ENCODE measurements at places on chromosomes 16 and 17. TPM values are rescaled to one million over a fixed set of nuclear protein-coding genes. Genes with fewer than 3 reads are reported as not detected.

- DNase-seq: no peak
Observed at GRCh38 chr17:9817086-9817485, 4.8 kb downstream of the GSG1L2 start.

TBC1D3C gene
- total RNA-seq: not detected

DNA sequence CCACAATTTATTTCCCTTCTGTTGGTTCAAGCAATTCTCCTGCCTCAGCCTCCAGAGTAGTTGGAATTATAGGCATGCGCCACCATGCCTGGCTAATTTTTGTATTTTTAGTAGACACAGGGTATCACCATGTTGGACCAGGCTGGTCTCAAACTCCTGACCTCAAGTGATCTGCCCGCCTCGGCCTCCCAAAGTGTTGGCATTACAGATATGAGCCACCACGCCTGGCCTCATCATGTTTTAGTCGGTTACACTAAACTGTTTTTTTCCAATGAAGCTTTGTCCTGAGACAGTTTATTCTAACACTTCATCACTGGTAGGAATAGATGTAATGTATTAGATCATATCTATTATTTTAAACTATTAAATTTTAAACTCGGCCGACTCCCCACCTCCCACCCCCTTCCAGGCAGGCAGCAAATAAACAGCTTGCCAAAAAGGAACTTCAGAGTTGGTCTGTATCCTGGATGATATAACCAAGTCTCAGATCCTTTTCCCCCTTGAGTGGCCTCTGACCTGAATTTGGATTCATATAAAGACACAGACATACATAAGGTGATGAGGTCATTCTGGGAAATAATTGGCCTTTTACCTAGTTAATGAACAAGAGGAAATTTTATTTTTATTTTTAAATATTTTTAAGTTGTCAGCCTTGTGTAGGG is 18.4 kb upstream of the CORO6 start:
- DNase-seq: no peak

PRSS53 gene
- total RNA-seq: under 0.01 TPM

- DNase-seq: no peak
Observed at GRCh38 chr16:13660807-13661206, 259.1 kb upstream of the ERCC4 start.

CEP295NL gene
- 3.8 TPM for total RNA-seq

GRCh38 chr16:1899641-1900451 is 18.4 kb downstream of the HS3ST6 start:
- no peak for DNase-seq

GRCh38 chr16:52819808-52820207 is 232.9 kb downstream of the CHD9NB start:
- no peak for DNase-seq

- DNase-seq: peak; percentile 20
Observed at GRCh38 chr16:2516391-2517240, 2.9 kb downstream of the ATP6V0C start.

DNA sequence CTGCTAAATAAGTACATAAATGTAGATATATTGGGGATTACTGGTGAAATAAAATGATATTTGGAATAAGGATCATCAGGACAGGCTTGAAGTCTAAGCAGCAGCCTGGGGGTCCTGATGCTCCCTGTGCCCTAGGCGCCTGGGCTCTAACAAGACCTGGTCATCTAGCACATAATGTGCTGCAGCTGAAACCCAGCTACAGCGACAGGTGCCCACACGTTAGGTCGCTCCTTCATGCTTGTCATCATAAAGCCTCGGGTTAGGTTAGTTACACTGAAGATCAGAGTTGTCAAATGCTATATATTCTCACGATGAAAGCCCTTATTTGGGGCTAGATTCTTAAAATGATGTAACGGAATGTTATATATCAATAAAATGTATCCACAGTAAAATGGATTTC is 11.5 kb downstream of the NARF start:
- no peak for DNase-seq

DNA sequence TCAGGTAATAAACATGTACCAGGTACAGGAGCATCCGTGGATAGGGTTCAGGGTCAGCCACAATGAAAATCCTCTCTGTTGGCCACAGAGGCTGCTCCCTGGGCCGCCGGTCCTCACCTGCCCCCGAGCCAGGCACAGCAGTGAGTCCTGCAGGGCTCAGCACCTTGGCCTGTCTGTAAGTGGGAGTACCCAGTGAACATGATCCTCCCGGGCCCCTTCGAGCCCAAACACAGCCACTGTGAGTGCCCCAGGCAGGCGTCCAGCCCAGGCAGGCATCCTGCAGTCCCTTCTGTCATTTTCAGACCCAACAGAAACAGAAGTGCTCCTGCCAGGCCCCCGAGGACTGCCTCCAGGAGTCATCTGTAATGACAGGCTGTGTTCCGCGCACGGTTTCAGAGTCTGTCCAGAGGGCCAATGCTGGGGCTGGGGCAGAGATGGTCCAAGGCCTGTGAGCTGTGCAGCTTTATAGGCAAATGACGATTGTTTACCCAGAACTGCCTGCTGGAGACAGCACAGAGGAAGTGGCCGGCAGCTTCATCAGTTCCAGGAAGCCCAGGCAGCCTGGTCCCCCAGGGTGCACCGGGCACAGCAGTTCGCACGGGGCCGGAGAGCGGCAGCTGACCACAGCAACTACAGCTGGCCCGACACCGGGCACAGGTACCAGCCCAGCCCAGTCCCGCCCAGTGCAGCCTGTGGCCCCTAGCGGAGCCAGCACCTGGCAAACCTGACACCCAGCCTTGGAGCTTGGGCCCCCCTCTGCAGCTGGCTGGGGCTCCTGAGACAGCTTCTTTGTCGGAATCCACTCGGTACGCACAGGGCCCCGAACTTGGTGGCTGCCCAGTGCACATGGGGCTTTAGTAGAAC is 13.2 kb downstream of the SLC7A5 start:
- no peak for DNase-seq

GRCh38 chr16:70433458-70434103 is 5.3 kb downstream of the ST3GAL2 start:
- DNase-seq: peak; percentile 68

CTRB1 gene
- not detected for total RNA-seq

DNA sequence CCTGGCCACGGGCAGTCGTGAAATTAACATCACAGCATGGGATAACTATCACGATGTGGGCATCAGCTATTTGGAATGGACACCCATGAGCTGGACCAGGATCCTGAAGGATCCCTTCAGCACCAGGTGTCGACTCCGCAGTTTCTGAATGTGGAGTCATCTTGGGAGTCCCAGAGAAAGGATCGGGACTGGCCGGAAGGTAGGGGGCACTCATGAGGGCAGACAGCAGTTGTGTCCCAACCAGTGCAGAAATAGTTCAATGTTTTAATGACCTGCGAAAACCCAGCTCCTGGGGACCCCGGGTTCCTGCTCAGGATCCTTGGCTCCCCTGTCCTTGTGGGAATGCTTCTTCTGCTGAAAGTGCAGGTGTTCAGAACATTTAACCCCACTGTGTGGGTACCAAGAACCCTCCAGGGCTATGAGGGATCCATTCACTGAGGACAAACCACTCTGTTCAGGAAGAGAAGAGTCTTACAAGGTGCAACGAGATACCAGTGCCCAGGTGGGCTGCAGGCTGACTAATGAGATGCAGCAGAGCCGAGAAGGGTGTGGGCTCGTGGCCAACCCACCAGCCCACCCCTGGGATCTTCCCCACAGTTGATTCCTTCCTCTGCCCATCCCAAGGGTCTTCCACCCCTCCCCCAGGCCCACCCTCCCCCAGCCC is 154.8 kb downstream of the SALL1 start:
- DNase-seq: no peak

DNA sequence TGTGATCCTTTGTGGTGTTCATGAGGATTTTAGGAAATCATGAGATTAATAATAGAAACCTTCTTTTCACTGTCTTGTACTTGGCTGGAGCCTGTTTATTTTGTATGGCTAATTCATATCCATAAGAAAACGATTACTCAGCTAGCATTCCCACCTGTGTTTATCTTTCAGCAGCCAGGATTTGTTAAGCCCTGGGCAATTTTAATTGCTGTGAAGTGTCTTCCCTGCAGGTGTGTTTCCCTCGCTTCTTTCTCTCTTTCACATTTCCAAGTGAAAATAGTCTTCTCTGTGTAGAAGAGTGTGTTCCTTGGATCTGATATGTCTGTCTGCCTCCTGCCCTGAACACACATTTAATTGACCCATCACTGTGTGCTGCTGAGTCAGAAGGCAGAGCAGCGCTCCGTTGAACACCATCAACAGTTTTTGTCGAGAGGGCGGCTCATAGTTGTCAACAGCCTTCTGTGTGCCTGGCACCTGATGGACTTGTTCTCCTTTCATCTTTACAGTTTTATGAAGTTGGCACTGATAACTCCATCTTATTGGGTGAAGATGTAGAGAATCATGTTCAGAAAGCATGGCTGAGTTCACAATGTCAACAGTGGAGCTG is 83.2 kb downstream of the SPECC1 start:
- no peak for DNase-seq

DNA sequence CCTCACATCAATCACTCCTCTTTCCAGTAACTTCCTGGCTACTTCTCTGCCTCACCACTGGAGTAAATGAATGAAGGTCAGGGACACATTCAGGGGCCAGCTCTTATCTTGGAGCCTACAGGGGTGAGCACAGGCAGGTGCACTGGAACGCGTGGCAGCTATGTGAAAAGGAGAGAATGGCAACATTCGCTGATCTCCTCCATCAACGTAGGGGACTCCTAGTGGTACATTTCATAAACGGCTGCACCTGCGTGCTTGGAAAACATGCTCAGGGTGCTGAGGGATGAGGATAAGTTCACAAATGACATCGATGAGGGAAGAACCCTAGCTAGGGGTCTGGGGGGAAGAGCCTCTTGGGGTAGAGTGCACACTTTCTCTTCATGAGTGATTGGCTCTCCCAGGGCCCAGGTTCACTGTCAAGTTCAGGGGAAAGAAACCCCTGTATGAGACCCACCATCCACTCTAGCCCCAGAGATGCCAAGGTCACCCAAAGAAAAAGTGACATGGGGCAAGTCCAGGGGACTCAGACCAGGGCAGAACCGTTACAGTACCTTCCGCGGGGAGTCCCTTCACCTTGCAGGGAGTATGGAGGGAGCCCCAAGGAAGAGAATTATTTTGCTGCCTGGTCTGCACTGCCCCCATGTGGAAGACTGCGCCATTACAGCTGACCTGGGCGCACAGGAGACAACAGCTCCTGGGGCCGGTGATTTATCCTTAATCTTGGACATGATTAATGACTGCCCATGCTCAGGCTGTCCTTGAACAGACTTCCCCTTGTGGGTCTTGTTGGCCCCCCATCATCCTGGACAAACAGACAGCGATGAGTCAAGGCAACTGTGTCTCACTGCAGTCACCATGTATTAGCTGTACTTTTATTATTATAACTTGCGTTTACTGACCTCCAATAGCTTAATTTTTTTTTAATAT is 30.1 kb downstream of the VAC14 start:
- peak; percentile 67 for DNase-seq

GRCh38 chr17:74607221-74607620 is 15.1 kb upstream of the CD300LD start:
- no peak for DNase-seq

GRCh38 chr17:55641676-55642081 is 81.0 kb downstream of the TMEM100 start:
- peak; percentile 75 for DNase-seq
